ENCODE measurements at places on chromosomes 16 and 17.

GRCh38 chr16:80997139-80997798, 9.4 kb downstream of the CMC2 start:
- DNase-seq, result no peak

- DNase-seq, result no peak
Observed at GRCh38 chr17:40366861-40367518, 2.5 kb upstream of the GJD3 start.

DNA sequence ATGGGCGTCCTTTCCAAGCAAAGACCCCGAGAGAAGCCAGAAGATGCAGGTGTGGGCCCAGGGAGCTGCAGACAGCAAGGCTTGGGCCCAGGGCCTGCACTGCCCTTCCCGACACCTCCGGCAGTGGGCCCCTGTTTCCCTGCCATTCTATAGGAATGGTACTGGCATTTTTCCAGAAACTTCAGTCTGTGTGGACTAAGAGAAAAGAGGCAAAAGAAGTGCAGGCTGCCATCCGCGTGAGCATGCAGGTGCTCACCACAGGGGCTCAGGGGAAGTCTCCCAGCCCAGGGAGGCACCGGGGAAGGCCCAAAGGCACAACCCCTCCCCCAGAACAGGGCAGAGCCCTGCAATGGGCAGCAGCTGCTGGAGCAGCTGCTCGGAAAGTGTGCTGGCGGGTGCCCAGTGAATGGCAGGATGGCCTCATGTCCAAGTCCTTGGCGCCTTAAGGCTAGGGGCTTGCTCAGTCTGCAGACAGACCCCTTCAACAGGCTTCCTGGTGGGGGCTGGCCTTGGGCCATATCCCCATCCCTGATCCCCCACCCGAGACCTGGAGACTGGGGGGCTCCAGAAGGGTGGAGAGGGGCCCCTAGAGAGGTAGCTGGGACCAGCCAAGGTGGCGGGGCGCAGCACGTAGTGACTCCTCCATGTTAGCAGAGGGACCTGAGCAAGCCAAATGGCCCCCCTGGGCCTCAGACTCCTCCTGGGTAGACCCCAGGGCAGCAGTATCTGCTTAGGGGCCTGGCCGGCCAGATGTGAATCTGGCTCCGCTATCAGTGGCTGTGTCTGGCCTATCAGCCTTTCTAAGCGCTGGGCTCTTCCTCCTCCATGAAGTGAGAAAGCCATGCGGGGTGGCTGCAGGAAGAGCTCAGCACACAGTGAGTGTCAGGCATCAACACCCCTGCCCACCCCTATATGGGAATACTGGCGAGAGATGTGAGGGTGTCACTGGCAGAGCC, 6.7 kb upstream of the TPPP3 start:
- no peak for DNase-seq

GRCh38 chr17:4747847-4748246, 8.1 kb upstream of the CXCL16 start:
- no peak for DNase-seq

DNA sequence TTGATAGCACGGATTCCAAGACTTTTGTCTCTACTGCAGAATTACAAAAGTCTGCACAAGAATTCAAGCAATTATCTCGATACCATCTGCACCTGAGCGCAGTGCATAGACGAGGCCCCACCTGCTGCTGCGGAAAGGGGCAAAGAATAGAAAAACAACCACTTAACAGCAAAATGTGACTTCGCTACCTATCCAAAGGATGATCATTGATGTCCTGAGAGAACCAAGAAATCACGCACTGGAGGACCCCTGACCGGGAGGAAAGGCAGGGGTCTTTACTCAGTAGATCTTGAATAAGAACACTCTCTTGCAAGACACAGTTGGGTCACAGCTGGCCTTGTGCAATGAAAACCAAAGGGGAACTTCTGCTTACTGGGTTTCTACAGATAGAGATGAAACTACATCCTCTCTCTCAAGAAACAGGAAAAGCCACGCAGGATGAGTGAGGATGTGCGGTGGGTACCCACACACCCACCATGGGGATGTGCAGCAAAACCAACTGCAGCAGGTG, 147.4 kb upstream of the RPH3AL start:
- no peak for DNase-seq

- no peak for DNase-seq
Observed at GRCh38 chr16:87648236-87648635, 45.9 kb downstream of the JPH3 start.

GRCh38 chr17:4014148-4014927, 50.1 kb upstream of the ATP2A3 start:
- DNase-seq, result no peak

DNA sequence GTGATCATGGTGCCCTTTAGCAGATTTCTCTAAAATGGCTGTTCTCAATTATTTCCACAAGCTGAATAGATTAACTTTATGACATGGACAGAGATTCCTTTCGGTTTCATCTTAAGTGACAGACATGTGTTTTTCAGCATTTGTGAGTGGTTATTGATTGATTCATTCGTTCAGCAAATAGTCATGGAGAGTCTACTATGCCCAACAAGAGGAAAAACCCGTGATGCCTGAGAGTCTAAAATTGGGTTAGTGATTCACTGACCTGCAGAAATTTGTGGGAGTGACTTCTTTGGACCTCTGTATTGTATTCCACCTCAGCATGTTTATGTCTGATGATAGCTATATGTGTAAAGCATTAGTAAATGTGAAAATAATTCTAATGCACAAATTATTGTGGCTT, 28.0 kb upstream of the DUSP14 start:
- DNase-seq, result no peak

- no peak for DNase-seq
Observed at GRCh38 chr17:48575066-48575582, 3.0 kb downstream of the HOXB4 start.

DNA sequence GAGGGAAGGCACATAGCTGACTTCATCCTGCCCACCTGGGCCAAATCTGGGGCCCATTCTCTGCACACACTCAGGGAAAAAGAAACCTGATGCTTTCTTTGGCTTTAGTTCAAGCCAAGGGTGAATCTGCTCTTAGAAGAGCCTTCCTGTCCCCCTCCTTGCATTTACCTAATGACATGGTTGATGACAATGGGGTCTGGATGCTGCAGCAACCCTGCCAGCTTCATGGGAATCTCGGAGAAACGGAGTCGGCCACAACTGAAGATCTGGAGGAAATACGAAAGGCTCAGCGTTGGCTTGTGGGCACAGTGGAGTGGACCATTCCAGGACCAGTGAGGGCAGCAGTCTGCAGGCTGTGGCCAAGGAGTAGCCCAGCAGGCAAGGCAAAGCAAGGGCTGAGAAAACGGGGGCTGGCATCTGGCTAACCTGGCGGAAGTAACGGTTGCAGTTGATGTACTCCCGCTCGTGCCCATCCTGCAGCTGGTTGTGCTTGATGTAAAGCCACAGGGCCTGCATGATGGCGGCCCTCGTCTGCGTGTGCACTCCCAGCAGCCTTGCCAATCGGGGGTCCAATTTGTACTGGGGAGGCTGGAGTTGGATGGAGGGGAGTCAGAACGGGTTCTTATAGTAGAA, 6.4 kb upstream of the FTSJ3 start:
- no peak for DNase-seq

DNA sequence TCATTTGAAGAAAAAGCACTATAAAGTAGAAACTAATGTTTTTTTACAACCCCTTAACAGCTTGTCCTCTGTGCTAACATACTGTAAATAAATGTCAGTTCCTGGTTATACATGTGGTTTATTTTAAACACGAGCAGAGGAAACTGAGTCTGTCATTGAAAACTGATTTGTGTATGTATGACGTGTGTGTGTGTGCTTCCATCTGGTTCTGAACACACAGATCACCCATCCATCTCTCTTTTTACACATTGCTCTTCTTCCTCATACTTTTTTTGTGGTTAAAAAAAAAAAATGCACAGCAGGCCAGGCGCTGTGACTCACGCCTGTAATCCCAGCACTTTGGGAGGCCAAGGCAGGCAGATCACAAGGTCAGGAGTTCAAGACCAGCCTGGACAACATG, 49.5 kb downstream of the ZNF423 start:
- no peak for DNase-seq

DNA sequence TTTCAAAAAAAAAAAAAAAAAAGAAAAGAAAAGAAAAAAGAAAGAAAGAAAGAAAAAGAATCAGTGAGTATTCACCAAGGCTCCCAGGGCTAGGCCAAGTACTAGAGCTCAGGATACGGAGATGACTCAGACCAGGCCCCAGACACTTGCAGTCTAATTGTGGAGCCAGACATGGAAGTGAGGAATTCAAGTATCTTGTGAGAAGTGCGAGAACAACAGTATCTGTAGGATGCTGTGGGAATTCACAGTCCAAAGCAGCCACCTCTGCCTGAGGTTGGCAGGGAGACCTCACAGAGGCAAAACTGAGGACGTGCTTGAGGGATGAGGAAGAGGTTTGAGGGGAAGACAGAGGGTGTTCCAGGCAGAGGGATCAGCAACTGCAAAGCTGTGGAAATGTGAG, 14.0 kb upstream of the ALDOA start:
- DNase-seq, result peak; percentile 40

- no peak for DNase-seq
Observed at GRCh38 chr17:73564843-73565242, 79.4 kb downstream of the SDK2 start.

- peak; percentile 58 for DNase-seq
Observed at GRCh38 chr16:85898521-85899442, at the start of gene IRF8. Gene IRF8, plus strand, starts transcription at chr16:85899162. Its CDS starts 3,854 bp downstream, at chr16:85903016.

DNA sequence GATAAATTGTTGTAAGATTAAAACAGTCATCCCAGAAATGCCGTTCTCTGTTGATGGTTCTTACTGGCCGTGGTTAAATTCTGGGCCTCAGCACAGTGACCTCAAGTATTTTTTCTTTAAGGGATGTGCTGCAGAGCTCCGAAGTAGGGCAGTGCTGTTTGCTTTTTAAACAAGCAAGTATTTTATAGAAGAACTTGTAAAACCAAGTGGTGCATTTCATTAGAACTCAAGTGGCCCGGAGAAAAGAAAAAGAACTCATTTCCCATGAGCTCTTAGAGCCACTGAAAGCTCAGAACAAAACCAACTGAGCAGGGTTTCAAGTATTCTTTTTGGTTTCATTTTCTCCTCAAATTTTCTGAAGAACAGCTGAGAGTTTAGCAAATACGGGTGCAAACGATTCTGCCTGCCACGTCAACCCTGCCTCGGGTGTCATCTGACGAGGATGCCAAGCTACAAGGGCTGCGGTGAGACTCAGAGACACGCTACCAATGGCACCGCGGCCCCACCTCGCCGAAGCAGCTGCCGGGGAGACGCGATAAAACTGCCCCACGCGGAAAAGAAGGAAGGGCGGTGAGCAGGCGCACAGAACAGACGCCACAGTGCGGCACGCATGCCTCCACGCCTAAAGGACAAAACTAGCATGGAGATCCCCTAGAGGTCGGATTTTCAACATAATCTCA, 6.3 kb downstream of the LMF1 start:
- DNase-seq, result no peak

DNA sequence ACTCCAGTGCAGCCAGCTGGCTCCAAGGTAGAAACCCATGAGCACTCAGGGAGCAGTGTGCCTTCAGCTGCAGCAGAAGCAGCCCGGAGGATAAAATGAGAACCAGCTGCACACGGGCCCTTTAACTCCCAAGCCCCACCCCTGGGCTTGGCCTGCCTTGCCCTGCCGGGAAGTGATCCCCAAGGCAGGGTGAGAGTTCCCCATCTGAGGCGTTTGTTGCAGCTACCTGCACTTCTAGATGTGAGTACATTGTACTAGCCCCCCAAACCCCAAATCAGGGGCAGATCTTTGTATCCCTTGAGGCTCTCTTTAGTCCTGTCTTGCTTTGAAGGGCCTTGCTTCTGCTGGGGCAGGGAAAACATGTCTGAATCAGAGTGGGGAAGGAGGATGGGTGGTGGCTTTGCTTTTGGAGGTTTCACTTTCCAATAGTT, at the start of gene MVP:
MVP (plus strand) TSS at position 192 of the 431 bp plus-strand sequence. CDS start 10,088 bp downstream, outside the sequence.
- no peak for DNase-seq

Data from bone marrow (tissue), 2 donors.